ENCODE measurements at places on chromosomes 3 and 15.

DNA sequence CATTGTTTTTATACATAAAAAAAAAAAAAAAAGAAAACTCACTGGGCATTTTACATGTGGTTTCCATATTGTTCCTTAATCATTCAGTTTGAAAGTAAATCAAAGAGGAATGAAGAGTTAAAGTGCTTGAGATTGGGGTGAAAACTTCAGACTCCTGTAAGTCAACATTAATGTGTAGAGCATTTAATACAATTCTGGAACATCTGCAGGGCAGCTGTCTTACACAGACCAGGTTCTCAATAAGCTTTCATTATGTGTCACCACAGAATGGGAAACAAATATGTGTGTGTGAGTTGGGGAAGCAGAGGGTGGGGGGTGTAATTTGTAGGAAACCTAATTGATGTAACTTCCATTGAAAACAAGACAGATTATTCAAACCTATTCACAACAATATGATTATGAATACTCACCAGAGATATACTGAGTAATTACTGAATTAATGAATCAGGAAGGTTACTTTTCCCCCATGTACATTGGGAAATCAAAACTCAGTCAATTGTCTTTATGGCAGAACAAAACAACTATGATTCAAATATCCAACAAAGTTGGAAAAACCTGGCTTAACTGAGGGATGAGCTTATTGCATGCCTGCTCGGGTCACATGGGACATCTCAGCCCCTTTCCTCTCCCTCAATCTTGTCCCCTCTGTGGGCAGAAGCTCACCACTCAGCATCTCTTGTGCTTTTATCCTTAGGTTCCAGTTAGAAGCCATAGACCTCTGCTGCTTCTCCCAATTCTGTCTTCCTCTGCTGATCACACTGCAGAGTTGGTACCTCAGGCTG lies 281.2 kb upstream of the THBS1 start:
- DNase-seq, result no peak

- DNase-seq, result no peak
Observed at GRCh38 chr15:83747050-83747717, 93.3 kb downstream of the ADAMTSL3 start.

- no peak for DNase-seq
Observed at GRCh38 chr15:89775815-89776214, 317 bp upstream of the MESP2 start.

- DNase-seq, result no peak
Observed at GRCh38 chr15:89714775-89715174, 24.2 kb downstream of the WDR93 start.

DNA sequence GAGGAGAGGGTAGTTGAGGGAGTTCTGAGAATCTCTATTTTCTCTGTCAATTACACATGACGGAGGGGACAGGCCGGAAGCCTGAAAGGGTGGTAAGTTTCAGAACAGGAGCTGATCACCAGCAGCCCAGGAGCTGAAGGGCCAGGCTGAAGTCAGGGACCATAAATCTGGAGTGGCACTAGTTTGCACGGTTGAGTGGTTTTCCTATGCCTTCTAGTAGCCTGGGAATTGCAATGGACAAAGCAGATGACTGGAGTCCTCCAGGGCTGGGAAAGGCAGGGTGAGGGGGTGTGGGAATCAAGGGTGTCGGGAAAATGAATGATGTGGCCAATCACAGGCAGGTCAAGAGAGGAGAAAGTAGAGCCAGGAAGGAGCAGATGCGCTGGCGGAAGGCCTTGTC lies 72.5 kb downstream of the MAGEF1 start:
- no peak for DNase-seq

DNA sequence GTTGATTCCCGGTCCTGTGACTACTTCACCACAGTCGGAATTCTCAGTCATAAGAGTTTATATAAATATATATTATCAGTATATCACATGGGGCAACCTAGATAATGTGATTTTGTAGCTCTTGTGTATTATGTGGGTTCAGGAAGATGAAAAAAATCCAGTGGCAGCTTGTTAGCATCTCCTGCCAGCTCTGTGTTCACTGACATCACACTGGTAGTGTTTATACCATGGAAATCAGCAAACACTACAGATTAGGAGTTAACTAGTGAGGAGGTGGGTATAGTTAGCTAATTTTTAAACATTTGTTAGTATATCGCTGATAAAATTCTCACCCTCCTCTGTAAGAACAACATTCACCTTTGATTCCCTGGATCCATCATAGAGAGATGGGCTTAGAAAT lies 44.5 kb upstream of the KCNMB2 start:
- DNase-seq, result no peak

- no peak for DNase-seq
Observed at GRCh38 chr3:31534065-31534425, 1.3 kb downstream of the STT3B start.

DNA sequence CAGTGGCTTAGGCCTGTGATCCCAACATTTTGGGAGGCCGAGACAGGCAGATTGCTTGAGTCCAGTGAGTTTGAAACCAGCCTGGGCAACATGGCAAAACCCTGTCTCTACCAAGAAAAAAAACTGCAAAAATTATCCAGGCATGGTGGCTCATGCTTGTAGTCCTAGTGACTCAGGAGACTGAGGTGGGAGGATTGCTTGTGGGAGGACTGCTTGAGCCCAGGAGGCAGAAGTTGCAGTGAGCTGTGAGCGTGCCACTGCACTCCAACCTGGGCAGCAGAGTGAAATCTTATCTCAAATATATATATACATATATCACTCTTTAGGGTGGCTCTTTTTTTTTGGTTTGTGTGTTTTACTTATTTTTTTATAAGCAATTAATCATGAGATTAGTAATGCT lies 83.7 kb upstream of the WDR72 start:
- no peak for DNase-seq

DNA sequence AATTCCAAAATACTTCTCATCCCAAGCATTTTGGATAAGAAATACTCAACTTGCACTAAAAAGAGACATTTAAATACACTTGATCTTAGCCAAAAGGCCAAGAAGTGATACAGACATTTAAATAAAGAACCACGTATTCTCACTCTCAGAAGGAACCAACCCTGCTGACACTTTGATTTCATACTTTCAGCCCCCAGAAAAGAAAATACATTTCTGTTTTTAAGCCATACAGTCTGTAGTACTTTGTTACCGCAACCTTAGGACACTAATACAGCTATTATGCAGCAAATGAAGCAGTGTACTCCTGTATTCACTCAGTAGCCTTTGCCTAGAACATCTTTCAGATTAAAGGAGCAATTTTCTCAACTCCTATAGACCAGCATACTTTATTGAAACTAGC lies 86.7 kb downstream of the TBC1D5 start:
- DNase-seq, result no peak

- no peak for DNase-seq
Observed at GRCh38 chr15:51312166-51313073, 26.0 kb downstream of the CYP19A1 start.

- DNase-seq, result no peak
Observed at GRCh38 chr3:10512687-10513086, 7.3 kb upstream of the ATP2B2 start.

DNA sequence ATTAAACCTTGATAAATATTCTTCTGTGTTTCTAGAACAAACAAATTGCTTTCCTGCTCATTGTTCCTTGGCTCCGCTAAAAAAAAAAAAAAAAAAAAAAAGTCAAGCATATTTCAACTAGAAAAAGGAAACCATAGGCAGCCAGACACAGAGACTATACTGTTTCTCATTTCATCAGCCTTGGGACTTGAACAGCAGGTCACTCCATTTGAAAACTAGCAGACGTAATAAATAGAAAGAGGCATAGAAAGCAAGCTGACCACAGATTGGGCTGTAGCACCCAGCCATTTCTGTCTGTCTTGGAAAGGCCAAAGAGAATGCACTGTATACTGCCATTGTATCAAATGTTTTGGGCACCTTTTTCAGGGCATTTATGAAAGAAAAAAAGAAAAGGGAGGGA lies 697.1 kb downstream of the NLGN1 start:
- DNase-seq, result no peak

DNA sequence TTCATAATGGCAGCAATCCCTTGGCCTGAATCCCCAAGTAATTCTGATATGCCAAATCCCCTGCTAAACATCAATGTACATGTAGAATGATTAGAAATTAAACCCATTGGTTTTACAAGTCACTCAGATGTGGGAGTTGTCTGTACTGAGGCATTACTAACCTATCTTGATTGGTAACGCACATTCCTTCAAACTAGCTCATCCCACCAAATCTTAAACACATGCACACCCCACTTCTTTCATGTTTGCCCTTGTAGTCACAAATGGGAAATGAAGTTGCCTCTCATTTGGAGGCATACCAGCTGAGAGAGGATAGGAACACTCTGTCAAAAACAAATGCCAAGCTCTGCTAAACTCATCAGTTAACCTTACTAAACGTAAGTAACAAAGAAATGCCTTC lies 29.1 kb upstream of the MAN2C1 start:
- no peak for DNase-seq

GRCh38 chr15:75202251-75203016 lies 752 bp downstream of the C15orf39 start:
- DNase-seq, result no peak

- no peak for DNase-seq
Observed at GRCh38 chr3:67109651-67110204, 111.6 kb downstream of the KBTBD8 start.

- DNase-seq, result no peak
Observed at GRCh38 chr3:166209701-166210100, 372.5 kb upstream of the BCHE start.

GRCh38 chr3:57393977-57394376 lies 101.5 kb upstream of the ASB14 start:
- no peak for DNase-seq

- no peak for DNase-seq
Observed at GRCh38 chr3:126202276-126202675, 21.9 kb upstream of the ALDH1L1 start.

DNA sequence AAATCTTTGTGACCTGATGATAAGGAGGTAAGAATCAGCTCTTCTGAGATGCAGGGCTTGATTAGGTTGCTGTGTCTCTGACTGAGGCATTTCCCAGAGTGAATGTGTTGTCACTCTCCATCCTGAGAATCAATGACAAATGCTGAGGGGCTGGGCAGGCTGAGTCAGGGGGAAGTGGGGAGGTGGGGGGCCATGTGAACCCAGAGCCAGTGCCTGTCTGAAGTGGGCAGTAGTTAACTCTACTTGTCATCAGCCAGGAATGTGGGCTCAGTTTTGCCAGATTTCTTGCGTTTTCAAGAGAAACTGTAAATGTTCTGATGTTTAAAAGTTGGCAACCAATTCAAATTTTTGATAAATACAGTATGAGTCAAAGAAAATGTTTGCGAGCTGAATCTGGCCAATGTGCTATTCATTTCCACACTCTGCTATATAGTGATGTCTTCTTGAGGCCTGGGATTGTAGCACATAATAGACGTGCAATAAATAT lies 3.1 kb upstream of the BNC1 start:
- no peak for DNase-seq

DNA sequence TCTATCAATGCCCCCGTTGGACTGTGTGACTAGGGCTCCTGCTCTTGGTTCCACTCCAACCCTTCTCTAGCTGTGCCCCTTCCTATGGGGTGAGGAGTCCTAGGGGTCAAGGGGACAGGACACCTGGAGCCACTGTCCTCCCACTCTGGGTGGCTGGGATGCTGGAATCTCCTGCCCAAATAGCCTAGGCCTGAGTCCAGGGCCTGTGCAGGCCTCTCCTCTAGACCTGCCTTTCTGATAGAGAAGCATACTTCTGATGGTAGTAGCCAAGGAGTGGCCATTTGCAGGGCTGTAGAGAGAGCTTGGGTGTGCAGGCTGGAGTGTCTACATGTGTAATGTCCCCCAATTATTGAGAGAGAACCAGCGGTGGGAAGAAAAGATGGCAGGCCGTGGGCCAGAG lies 54.2 kb downstream of the ITGA11 start:
- DNase-seq, result no peak

DNA sequence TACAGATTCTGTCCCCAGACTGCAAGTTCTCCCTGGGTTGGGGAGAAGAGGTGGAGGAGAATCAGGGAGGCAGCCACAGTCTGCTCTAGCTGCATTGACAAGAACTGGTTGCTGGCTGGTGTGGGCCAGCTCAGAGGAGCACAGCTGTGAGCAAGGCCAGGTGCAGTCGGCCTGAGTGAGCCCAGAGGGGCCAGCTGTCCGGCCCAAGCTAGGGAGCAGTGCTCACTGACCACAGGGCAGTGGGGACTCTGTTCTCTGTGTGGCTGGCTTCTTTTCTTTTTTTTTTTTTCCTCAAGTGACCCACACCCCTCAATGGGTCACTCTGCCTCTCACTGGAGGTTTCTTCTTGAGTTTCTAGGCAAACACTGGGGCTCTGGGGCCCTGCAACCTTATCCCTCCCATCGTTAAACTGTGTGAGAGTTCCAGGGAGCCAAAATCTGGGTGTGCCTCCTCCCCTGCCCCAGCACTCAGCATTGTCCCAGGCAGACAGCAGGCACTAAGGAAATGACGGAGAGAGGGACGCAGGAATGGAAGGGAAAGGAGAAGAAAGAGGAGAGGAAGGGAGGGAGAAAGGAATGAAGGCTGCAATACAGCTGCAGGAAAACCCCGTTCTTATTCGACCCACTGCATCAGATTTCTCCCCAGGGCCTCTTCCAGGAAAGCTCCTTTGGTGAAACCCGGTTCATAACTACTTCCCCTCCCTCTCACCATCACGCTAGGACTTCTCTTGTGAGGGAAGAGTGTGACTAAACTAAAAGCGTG lies 37.7 kb upstream of the HES1 start:
- no peak for DNase-seq

GRCh38 chr3:55157731-55158130 lies 229.9 kb upstream of the LRTM1 start:
- DNase-seq, result no peak

DNA sequence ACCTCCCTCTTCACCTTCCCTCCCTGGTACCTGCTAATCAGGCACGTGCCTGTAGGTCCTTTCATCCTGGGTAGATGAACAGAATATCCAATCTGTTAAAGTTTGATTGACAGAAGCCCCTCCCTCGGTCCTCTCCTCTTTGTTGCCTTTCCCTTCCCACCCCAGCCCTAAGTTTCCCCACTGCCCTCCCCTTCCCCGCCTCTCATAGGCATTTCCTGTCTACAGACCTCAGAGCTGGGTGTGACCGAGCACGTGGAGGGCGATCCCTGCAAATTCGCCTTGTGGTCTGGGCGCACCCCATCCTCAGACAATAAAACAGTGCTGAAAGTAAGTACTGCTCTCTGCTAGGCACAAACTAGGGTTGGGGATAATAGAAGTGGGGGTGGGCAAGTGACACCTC lies 239.2 kb upstream of the UMPS start:
- DNase-seq, result no peak

DNA sequence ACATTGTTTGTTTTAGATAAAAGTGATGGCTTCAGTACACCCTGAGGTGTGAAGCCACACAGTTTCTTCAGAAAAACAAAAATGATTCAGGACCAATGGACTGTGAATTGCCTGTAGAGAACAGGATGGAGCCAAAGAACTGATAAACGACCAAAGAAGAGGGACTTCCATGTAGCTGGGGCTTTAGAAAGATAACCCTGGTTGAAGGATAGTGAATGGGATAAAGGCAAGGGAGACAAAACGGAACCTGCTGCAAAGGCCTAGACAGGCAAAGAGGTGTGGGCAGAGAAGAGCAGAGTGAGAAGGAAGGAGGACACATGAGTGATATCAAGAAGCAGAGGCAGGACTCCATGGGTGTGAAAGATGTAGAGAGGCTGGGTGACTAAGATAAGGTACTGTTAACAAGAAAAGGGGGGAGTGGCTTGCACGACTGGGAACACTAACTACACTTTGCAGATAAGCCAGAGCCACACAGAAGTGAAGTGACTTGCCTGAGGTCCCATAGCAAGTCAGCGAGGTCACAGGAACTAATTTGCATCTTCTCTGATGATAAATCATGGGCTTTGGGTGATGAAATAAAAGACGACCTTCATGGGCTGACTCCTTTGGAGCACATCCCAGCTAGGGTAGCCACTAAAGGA lies 44.3 kb downstream of the RAB6B start:
- no peak for DNase-seq

- DNase-seq, result no peak
Observed at GRCh38 chr3:194657439-194657838, 14.6 kb downstream of the LSG1 start.
